ENCODE measurements at places on chromosomes 11 and 22.

- DNase-seq = no peak
Measured at GRCh38 chr11:66204412-66204811, 64.0 kb upstream of the RAB1B start.

DNA sequence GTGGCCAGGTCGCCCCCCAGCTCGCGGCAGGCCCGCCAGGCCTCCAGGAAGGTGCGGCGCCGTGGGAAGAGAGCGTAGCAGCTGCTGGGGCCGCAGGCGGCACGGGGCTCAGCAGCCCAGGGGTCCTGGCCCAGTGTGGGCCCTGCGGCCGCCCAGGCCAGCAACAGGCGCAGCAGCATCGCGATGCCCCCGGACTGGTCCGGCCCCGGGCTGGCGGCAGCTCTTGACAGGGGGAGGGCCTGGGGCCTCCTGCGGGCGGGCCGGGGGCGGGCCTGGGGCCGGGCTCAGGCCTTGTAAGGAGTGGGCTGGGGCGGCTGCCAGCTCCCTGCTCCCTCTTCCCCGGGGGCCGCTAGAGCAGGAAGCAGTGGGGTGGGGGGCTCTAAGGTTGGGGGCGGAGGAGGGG is at the start of gene CD248:
Gene CD248 (minus strand): TSS at position 196 of the 403 bp plus-strand sequence. CDS start 17 bp downstream, at position 179.
- no peak for DNase-seq

- no peak for DNase-seq
Measured at GRCh38 chr11:30423886-30424285, 101.0 kb downstream of the ARL14EP start.

DNA sequence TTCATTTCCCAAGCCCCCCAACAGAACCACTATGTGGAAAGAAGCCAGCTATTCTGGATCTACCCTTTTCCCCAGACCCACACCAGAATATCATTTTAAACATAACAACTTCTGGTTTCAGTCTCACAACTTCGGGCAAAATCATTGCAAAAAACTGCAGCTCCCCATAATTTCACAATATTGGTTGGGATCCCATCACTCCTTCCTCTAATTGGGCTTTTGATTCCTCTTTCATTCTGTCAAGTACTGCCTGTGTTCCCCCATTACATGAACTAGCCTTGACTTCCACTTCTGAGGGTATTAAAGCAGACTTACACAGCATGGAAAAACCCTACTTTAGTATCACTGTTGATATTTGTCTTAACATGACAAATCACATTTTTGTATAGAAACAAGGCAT is 4.1 kb upstream of the APOL3 start:
- no peak for DNase-seq

DNA sequence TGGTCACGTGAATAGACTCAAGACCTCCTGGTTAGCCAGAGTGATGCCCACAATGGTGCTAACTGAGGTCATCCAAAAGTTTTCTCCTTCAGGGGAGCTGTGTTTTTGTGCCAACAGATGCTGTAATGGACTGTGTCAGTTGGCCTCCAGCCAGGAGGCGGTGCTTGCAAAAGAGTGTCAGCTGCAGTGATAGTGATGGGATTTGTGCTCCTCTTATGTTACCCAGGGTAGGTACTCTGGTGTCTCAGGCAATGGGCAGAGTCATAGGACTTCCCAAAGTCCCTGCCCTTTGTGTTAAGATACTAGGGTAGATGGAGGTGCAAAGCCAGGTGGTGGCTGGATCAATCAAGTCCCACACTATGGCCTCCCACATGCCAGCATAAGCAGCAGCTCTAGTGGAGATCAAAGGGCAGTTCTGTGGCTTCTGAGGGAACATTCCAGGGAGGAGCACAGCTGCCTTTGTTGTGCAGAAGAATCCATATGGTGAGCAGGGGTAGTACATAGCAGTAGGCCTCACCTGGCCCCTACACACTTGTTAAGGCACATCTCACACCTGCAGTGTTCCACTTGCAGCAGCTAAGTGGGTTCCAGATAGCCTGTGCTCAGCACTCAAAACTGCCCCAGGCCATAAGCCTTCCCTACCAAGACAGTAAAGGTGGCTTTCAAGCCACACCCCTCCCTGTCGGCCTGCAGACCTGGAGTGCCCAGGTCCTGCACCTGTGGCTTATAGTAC is 9.4 kb upstream of the FANCF start:
- DNase-seq = no peak

- DNase-seq = no peak
Measured at GRCh38 chr22:32605576-32605975, 131.0 kb downstream of the FBXO7 start.

- no peak for DNase-seq
Measured at GRCh38 chr11:23021287-23021863, 161.1 kb upstream of the CCDC179 start.

GRCh38 chr11:45182902-45183301 is 36.5 kb downstream of the PRDM11 start:
- DNase-seq = no peak

DNA sequence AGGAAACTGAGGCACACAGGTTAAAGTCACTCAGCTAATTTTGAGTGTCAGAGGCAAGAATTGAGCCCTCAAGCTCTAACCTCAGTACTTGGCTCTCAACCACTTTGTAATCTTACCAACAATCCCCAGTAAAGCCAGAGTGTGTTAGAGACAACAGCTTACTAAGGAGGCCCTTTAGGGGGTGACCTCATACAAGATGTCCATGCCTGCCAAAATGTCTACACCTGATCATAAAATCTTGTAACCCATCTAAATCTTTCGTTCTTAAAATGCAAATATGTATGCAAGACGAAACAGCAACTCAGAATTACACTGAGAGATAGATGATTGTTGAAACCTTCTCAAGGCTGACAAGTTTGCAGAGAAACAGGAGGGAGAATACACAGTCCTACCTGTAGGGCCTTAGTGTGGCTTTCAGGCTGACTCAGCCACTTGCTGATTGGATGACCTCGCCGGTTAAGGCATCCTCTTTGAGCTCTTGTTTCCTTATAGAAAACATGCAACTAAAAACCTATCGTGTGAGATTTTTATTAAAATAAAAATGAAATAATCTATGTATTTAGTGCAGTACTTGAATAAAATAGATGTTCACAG is 143.2 kb downstream of the OPCML start:
- DNase-seq = no peak
